Smooth muscle cell of trachea (primary cell): ENCODE measurements at places on chromosomes 5 and 9. TPM values are rescaled to one million over a fixed set of nuclear protein-coding genes. Genes with fewer than 3 reads are reported as not detected.

KIF12 gene
- total RNA-seq: under 0.01 TPM in 1 of 2 replicates, not detected in the other

ADAMTSL1 gene
- total RNA-seq: 93.5 and 148 TPM in 2 replicates

RLN2 gene
- total RNA-seq: not detected in 2 replicates

SLIT3 gene
- total RNA-seq: 4.1 and 15.9 TPM in 2 replicates

PCDHA1 gene
- under 0.01 TPM in 1 of 2 replicates, not detected in the other for total RNA-seq

GFI1B gene
- total RNA-seq: 0.17 TPM in 1 of 2 replicates, not detected in the other

DNAI1 gene
- total RNA-seq: under 0.01 and 0.58 TPM in 2 replicates

AQP3 gene
- 2.6 and 21.2 TPM in 2 replicates for total RNA-seq

IRF1 gene
- total RNA-seq: 15.3 and 23.3 TPM in 2 replicates

JAK2 gene
- 15.4 and 17.2 TPM in 2 replicates for total RNA-seq

OR1L6 gene
- total RNA-seq: not detected in 2 replicates

OTP gene
- not detected in 2 replicates for total RNA-seq

ARL10 gene
- total RNA-seq: 12.1 and 16.3 TPM in 2 replicates

CNTLN gene
- total RNA-seq: 11.1 and 23.4 TPM in 2 replicates

LRRC14B gene
- not detected in 2 replicates for total RNA-seq

SPINK4 gene
- not detected in 2 replicates for total RNA-seq

MFAP3 gene
- total RNA-seq: 47.9 and 50.1 TPM in 2 replicates

ZNF483 gene
- 1.8 and 2.8 TPM in 2 replicates for total RNA-seq

NUTM2G gene
- not detected in 2 replicates for total RNA-seq

PALM2AKAP2 gene
- total RNA-seq: 4.4 and 5.1 TPM in 2 replicates

PTGES gene
- total RNA-seq: 9.5 and 84.5 TPM in 2 replicates
